ENCODE measurements at places on chromosomes 4 and X. TPM values are rescaled to one million over a fixed set of nuclear protein-coding genes. Genes with fewer than 3 reads are reported as not detected.

GRCh38 chr4:166042510-166043055 is 169.5 kb downstream of the TLL1 start:
- no peak for DNase-seq
- no peaks in the 10 kb centered on the region for H3K4me1 ChIP-seq
- no peaks in the 10 kb centered on the region for H3K27me3 ChIP-seq
- no peak overlapping the region for H3K27ac ChIP-seq

Gene USP17L19
- total RNA-seq, result not detected

DNA sequence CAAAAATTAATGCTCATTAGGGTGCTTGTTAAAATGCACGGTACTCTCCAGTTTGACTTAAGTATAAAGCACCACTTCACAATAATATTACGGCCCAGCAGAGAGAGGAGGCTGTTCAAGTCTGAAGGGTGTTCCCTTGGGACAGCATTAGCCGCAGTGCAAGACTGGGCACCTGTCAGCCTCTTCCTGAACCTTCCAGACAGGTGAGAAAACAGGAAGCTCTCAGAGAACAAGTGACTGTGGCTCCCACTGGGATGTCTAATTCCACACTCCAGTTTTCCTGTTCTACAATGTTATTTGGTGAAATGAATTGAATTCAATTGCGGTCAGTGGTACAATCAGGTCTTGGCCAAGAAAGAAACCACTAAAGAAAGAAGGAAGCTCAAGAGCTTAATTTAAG is 414.4 kb downstream of the SMARCA1 start:
- no peaks in the 10 kb centered on the region for H3K4me1 ChIP-seq
- H3K27me3 ChIP-seq, result no peaks in the 10 kb centered on the region
- no peak for DNase-seq
- no peak overlapping the region for H3K4me3 ChIP-seq
- no peaks in the 10 kb centered on the region for H3K36me3 ChIP-seq

GRCh38 chr4:88908003-88908402 is 149.0 kb downstream of the FAM13A start:
- H3K4me1 ChIP-seq, result no peaks in the 10 kb centered on the region
- H3K4me3 ChIP-seq, result no peak overlapping the region
- peaks cover 5% of the 10 kb centered on the region for H3K36me3 ChIP-seq
- no peak overlapping the region for H3K27ac ChIP-seq
- no peaks in the 10 kb centered on the region for H3K27me3 ChIP-seq
- no peak for DNase-seq

Gene HTN3
- not detected for total RNA-seq

DNA sequence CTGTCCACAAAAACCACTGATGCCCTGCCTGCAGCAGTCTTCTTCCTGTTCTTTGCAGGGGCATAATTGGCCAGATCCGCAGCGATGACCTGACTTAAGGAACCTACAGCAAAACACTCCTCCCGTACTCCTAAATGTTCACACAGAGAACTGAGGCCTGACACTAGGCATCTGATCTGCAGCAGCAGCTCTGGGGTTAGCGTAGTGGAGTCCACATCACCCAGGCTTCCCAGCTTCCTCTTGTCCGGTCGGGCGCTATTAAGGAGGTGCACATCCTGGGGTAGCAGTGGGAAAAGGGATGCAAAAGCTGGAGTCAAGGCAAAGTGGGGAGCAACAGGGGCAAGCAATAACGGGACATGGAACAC is 758 bp downstream of the SCFD2 start:
- DNase-seq, result no peak
- H3K27me3 ChIP-seq, result no peaks in the 10 kb centered on the region
- peaks cover 25% of the 10 kb centered on the region for H3K4me1 ChIP-seq

DNA sequence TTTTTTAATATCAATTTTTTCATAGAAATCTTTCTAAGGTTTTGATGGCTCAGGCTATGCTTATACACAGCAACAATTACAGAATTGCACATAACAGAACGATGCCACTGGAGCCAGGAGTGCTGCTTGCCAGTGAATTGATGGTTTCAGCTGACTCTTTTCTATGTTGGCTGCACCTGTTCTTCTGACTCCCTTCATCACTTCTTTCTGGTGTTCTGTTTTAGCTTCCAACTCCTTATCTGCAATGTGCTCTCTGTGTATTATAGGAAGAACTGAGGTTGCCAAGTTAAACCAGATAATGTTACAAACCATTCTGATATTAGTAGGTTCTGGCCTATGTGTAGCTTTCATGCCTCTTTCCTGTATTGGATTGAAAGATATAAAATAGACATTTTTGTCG is 11.6 kb upstream of the VEGFD start:
- H3K36me3 ChIP-seq, result no peaks in the 10 kb centered on the region
- no peaks in the 10 kb centered on the region for H3K4me1 ChIP-seq
- no peak overlapping the region for H3K4me3 ChIP-seq
- H3K27ac ChIP-seq, result no peak overlapping the region
- DNase-seq, result no peak

Gene TLR2
- total RNA-seq, result 19.1 TPM

DNA sequence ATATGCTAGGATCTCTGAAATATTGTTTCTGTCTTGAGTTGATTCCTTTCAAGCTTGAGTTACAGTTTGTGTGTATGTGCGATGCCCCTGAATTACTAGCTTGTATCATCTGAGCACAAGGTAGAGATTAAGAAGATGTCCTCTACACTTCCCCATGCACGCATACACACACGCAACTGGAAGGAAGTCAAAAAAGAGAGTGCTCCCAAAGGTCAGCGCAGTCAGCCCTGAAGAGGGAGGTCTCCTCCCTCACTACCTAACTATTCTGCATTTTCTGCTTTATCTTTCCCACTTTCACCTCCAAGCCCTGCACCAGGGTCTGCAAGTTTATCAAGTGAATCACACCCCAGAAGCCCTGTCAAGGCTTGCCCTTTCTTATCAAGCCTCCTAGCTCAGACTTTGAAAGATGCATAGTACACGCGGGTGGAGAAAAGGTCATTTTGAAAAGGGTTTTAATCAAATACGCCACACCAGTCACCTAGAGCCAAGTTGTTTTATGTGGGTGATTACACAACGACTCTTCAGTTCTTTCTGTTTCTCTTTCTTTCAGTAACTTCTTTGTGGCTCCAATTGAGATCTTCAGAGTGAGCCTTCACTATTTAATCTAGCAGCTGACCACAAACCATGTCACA is 127.7 kb downstream of the ASB9 start:
- no peak overlapping the region for H3K27ac ChIP-seq
- no peaks in the 10 kb centered on the region for H3K4me1 ChIP-seq
- no peak overlapping the region for H3K4me3 ChIP-seq
- H3K27me3 ChIP-seq, result no peaks in the 10 kb centered on the region
- DNase-seq, result no peak

DNA sequence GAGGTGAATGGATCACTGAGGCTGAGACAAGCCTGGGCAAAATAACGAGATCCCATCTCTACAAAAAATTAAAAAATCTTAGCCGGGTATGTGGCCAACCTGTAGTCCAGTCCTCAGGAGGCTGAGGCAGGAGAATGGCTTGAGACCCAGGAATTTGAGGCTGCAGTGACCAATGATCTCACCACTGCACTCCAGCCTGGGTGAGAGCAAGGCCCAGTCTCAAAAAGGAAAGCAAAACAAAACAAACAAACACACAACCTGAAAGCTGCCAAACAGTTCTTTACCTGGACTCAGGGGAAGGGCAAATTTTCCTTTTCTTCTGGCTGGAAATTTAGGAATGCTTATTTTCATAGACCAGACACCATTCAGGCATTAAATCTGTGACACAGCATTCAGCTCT is 163.1 kb upstream of the FAT1 start:
- no peak for DNase-seq
- no peak overlapping the region for H3K27ac ChIP-seq
- H3K27me3 ChIP-seq, result no peaks in the 10 kb centered on the region
- H3K4me3 ChIP-seq, result no peak overlapping the region

DNA sequence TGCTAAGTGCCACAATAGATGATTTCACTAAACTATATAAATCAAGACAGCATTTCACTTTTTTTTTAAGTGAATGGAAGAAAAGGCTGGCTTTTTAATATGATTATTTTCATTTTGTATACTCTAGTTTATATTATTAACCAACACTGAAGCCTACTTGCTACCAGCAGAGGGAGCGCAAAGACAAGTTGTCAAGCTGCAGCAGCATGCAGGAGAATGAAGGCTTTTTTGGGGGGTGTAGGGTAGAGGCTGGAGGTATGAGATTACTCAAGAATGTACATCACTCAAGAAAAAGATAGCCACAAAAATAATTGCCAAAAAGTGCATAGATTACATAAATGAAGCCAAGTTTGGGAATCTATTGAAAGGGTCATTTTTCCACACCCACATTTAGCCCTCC is 519.5 kb downstream of the FGF13 start:
- no peak overlapping the region for H3K27ac ChIP-seq
- H3K4me1 ChIP-seq, result no peaks in the 10 kb centered on the region
- H3K27me3 ChIP-seq, result no peaks in the 10 kb centered on the region

Gene CLDN34
- not detected for total RNA-seq

- H3K36me3 ChIP-seq, result no peaks in the 10 kb centered on the region
- DNase-seq, result no peak
- no peak overlapping the region for H3K4me3 ChIP-seq
- H3K4me1 ChIP-seq, result no peaks in the 10 kb centered on the region
These were observed 256.5 kb upstream of the FAT1 start for GRCh38 chr4:186979961-186980745.

DNA sequence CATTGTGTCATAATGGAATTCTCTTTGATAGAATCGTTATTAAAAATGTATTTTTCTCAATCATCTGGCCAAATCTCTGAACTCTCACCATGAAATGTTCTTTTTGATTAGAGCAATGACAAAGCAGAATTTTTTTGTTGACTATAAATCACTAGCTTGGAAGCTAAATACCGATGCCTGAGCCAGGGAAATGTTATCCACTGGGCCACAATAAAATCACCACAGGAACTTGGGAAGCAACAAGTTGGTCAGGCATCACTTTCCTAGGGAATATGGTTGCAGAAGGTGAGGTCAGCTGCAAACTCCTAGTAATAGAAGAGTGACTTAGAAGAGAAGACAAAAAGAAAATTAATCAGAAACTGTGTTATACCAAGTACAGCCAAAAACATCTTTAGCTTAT is 60.6 kb upstream of the CFAP47 start:
- no peak overlapping the region for H3K27ac ChIP-seq
- no peaks in the 10 kb centered on the region for H3K4me1 ChIP-seq
- no peak overlapping the region for H3K4me3 ChIP-seq
- H3K27me3 ChIP-seq, result no peaks in the 10 kb centered on the region

Data from ascending aorta (tissue), 2 donors.